Activated CD4-positive, alpha-beta T cell treated with anti-CD3 and anti-CD28 coated beads, Interleukin-2, Interleukin-6, amounts not matched to agents 100 ng/mL and 50 ng/mL, durations not matched to agents 16 hours and 8 hours (primary cell): ENCODE measurements at places on chromosomes 3 and 15.

GRCh38 chr15:63070681-63071129 lies 28.2 kb downstream of the TPM1 start:
- DNase-seq, result no peak

DNA sequence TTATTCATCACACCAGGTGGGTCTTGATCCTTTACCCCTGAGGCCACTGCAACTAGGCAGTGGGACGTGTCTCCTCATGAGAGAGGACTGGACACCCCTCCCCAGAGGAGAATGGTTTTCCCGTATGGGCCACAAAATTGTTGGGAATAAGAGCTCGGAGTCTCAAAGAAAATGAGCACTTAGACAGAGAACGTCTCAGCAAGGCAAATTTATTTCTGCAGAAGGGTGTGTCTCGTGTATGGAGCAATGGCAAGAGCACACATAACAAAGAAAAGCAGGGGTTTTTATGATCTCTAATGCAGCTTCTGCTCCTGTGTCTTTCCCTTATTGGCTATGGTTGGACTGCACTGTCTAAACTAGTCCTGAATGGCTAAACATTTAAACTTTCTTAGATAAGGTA lies 803.5 kb downstream of the PLOD2 start:
- DNase-seq, result no peak

DNA sequence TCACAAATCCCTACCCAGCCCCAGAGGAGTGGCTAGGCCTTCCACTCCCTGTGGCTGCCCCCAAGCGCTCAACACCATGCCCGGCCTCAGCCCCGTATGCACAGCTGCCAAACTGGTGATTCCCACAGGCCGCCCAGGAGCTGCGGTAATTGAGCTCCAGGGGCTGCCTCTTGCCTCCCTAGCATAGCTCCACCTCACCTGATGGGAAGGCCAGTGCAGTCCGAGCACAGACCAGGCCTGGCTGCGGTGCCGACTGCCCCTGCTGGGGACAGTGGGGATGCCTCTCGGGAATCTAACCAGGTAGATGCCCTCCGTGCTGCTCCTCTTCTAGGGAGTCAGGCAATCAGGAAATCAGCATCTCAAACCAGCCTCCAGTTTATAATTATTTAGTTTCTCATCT lies 25.9 kb downstream of the SCN5A start:
- no peak for DNase-seq

GRCh38 chr3:195081242-195081963 lies 189.6 kb downstream of the XXYLT1 start:
- no peak for DNase-seq

DNA sequence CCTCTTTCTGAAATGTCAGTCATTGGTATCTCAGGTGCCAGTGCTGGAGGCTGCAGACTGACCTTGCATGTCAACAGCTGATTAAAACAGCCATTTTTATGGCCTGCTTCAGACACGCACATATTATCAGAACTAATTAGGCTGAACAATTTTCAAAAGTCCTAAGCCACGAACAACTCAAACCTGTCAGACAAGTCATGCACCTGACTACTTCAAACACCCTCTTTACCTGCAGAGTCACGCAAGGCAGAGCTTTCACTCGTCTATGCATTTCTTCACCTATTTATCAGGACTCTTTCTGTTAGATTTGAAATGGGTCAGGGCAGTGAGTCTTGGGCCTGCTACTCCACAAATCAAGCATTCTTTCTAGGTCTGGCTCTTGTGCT lies 26.7 kb downstream of the CLK3 start:
- DNase-seq, result no peak

DNA sequence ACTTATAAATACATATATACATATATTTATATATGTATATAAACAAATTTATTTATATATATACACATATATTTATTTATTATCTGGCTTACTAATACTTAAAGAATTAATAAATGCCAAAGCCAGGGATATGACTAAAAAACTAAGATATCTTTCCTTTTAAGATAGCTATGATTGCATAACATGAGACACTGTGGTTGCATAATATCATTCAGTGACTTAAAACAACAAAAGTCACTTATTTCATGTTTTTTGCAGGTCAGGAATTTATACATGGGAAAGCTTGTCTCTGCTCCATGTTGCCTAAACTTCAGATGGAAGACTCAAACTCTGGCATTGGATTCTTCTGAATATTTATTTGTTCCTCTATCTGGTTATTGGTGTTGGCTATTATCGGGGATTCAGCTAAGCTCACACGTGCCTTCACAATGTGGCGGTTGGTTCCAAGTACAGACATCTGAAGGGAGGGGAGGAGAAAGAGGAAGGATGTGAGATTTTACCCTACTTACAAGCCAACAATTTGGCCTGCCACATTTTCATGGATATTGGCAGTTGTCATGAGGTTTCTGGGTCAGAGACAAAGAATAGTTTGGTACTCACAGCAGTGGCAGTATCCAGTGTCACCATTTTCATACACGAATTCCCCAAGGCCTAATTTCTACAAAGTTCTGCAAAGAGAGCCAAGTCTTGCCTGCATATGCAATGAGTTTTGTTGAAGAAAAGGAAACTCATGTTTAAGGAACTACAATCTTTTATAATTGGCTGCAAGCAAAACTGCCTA lies 381.6 kb downstream of the EPHA3 start:
- no peak for DNase-seq

DNA sequence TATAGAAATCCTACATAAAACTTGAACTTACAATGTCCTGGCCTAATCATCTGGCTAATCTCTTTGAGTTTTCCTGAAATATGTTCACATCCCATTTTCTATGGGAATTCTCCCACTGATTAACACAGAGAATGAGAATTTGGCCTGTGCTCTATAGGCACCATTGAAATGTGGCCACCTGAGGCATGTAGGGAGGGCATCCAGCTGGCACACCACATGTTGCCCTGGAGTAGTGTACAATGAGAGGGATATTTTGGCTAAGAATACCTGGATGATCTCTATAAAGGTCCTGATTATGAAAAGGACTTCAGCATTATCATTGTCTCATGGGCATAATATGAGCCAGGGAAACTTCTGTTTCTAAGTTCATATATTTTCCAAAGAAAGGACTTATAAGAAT lies 324.0 kb downstream of the ZBTB20 start:
- no peak for DNase-seq

- DNase-seq, result no peak
Measured at GRCh38 chr3:120753810-120754209, 11.3 kb downstream of the GTF2E1 start.

DNA sequence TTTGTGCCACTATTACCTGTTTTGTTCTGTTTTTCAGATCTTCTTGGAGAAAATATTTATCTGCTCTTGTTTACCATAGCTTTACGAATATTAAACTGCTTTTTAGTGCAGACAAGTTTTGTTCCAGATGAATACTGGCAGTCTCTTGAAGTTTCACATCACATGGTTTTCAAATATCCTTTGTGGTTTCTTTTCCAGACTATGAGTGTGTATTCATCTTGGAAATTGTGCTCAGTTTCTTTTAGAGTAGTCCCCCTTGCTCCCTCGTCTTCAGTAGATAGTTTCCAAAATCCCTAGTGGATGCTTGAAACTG lies 1.2 kb downstream of the PIGB start:
- no peak for DNase-seq

DNA sequence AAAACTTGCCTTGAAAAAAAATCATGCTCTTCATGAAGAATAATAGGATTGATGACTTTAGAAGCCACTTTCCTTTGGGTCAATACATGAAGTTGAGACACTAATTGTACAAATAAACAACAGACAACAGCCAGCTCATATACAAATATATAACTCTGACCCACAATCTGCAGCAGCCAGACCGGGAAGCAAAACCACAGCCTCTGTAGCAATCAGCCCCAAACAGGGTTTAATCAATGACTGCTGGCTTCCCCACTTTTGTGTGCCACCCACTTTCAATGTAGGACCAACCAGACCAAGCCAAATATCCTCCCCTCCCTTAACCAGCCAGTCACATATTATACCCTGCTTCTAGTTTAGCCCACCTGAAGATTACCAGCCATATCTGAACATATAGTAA lies 39.0 kb downstream of the IFT57 start:
- no peak for DNase-seq

DNA sequence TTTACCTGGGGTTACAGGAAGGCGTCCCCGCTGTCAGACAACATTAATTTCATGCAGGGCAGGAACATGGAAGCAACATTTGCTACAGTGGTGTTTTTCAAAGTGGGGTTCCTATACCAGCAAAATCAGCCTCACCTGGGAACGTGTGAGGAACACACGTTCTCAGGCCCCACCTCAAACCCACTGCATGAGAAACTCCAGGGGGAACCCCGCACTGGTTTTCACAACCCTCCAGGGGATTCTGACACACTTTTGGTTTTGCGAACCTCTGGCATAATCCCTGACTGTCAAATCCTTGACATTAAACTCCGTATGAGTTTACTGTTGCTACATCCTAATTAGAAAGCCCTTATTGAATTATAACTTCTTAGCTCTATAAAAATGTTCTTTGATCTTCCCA lies 127.7 kb downstream of the LRRK1 start:
- DNase-seq, result no peak

- DNase-seq, result no peak
Measured at GRCh38 chr3:7309641-7310102, 448.8 kb downstream of the GRM7 start.

DNA sequence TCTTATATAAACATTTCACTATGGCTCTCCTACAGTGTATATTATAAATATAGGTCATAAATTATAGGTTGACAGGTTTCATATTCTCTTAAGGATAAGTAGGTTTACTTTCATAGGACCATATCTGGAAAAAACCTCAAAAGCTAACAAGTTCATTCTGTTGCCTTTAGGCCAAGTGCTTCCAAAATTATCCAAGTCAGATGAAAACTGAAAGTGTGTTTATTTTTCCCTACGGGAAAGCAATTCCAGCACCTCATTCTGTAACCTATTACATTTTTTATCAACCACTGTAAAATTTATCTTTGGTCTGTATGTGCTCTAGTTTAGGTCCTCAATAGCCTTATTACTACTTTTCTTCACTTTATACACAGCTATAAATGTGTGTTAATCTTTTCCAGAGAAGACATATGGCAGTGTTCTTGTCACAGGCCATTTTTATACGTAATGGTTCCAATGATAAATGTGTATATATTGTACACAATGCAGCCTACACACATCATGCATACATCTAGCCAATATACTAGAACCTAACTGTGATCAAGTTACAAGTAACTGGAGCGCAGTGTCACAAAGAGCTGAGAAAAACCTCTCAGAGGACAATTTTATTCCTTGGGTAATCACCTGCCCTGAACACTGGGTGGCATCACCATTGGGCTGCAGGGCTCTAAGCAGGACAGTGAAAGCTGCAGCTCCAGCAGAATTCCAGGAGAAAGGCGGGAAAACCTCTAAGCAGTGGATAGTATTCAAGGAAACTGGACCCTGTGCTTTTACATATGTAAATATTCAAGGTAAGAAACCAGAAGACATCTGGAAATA lies 251.3 kb downstream of the CTNNB1 start:
- no peak for DNase-seq

DNA sequence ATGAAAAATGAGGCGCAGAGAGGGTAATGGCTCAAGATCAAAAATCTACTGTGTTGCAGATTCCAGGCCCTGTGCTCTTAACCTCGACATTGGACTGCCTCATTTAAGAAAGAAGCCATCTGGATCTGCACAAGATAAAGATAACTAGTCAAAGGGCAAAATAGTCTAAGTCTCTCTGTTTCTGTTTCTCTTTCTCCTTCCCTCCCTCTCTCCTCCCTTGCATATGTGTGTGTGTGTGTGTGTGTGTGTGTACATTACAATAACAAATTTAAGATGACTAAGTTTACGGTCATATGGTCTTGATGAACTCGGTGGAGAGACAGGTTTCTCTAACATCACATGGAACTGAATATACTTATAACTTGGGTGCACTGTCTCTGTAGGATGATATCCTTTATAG lies 69.2 kb downstream of the MEIS2 start:
- DNase-seq, result no peak

GRCh38 chr3:32569540-32570420 lies 878 bp downstream of the DYNC1LI1 start:
- peak; percentile 62 for DNase-seq

- no peak for DNase-seq
Measured at GRCh38 chr15:71997691-71998090, 120.3 kb downstream of the MYO9A start.

DNA sequence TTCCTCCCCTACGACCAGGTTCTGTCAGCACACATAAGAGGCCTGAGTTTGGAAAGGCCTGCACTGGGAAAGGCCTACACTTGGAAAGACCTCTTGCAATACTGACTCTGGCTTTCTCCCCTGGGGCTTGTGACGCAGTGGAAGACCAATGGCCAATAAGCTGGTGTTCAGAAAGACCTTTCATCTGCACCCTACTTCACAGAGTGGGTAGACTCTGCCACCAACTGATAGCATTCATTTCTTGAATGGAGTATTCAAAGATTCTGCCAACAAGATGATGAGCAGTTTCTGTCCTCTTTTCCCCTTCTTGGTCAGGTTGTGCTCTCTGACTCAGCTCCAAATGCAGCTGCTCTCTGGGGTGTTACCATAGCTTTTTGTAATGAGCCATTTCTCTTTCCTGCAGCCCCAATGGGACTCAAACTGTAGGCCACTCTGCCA lies 48.8 kb downstream of the TIPARP start:
- peak; percentile 69 for DNase-seq

DNA sequence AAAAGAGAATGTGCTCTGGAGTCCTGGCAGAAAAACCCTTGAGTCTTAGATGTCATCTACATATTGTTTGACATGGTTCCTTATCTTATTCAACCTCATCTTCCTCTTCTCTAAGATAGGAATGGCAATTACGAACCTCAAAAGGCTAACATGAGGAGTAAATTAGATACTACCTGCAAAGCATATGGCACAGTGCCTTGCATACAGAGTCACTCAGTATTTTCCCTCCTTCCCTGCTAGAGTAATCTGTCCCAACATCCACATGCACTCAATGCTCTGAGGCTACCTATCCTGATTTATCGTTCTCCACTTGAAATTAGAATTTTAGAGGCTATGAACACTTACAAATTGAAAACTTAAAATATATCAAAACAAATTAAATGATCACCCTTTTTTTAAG lies 386.7 kb downstream of the RSL24D1 start:
- no peak for DNase-seq

DNA sequence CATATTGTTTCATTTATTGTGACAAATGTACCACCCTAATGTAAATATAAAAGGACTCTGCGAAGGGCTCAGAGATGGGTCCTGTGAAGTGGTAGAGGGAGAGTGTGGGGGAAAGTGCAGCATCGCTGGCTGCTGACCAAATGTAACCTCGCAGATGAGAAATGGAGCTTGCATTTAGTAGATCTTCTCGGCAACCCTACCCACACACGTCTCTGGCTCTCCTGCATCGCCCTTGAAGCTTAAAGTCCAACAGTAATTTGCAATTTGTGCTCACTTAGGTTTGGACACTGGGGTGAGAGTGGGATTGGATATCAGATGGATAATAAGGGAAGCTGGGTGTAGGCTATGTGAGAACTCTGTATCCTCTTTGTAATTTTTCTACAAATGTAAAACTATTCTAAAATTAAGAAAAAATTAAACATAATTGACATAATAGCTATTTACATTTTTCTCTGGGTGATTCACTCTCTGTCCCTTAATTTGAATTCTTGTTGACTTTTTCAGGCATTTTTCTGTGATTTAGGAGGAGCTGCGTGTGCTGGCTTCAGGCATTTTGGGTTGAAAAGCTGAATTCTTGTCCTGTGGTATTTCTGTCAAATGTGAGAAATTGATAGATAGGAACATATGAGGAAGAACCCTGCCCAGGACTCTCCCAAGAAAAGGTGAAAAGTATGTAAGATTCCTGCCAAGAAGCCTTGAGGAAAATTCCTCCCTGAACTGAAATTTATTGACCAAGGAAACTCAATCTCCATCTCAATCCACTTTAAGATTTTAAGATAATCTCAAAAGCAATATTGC lies 524.7 kb upstream of the MCTP2 start:
- DNase-seq, result no peak

GRCh38 chr3:40701016-40701588 lies 176.3 kb downstream of the ZNF621 start:
- no peak for DNase-seq
